Cardiac septum (tissue), 1 donor: ENCODE measurements at places on chromosomes 16 and 17. TPM values are rescaled to one million over a fixed set of nuclear protein-coding genes. Genes with fewer than 3 reads are reported as not detected.

DNA sequence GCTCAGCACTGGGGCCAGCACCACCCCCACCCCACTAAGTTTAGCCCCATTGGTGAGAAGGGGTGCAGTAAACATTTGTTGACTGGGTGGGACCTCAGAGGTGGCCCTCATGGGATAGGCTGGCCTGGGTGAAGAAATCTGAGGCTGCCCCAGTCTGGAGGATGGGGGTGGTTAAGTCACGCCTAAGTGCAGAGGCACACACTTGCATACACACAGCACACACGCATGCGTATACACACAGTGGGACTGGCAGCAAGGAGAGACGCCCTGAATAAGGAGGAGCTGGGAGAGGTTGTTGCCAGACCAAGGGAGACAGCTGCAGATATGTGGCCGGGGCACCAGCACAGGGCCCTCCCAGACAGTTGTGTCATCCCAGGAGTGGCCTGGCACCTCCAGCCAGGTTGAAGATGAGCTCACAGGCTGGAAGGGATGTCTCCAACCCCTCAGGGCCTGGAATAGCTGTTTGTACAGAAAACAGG lies 3.0 kb upstream of the BCAR1 start:
- no peak for DNase-seq

NXN gene
- 14.3 TPM for total RNA-seq

DNA sequence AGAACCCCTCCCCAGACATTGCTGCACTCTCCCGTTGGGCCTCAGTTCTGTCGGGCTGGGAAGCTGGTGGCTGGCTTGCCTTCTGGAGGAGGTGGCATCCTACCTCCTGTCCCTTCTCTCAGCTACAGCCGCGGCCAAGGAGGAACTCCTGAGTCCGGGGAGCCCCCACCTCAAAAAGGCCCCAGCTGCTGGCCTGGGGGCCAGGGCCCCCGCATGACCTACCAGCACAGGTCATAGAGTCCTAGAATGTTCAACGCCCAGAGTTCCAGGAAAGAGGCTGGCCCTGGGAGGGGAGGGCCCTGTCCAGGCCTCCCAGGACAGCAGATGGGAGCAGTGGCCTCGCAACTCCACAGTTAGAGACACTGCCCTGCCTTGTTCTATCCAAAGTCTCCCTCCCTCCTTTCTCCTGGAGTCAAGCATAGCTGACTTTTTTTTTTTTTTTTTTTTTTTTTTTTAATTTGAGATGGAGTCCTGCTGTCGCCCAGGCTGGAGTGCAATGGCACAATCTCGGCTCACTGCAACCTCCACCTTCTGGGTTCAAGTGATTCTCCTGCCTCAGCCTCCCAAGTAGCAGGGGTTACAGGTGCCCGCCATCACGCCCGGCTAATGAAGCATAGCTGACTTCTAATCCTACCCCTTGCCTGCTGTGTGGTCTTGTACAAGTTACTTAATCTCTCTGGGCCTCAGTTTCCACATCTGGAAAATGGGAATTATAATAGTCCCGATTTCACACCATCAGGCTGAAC lies 7.1 kb downstream of the CARHSP1 start:
- no peak for DNase-seq

- DNase-seq = no peak
These were observed 30.9 kb downstream of the FAM222B start for GRCh38 chr17:28811651-28812090.

DNA sequence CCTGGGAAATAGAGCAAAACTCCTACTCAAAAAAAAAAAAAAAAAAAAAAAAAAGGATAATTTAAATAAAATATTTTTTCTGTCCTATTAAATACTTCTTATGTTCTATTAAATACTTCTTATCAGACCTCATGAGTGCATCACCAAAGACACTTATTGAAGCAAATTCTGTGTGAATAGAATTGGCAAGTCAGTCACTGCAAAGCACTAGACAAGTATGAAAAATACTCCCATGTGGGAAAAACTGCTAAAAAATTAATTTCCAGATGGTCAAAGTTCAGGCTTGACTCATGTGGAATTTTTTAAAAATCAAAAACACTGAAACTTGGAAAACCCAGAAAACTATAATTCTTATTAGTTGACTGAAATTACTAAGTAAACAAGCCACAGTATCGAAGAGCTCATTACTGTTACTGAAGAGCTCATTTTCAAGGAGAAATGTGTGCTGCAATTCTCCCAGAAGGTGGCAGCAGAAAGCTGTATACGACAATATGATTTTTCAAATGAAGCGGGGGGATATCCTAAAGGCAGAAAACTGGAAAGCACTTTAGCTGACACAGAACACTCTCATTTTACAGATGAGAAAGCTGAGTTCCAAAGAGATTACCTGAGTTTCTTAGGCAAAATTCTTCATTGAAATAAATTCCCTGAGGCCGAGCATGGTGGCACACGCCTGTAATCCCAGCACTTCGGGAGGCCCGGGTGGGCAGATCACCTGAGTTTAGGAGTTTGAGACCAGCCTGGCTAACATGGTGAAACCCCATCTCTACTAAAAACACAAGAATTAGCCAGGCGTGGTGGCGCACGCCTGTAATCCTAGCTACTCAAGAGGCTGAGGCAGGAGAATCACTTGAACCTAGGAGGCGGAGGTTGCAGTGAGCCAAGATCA lies 15.9 kb upstream of the FBXO47 start:
- no peak for DNase-seq

GRCh38 chr16:30946671-30947540 lies 2.0 kb upstream of the ORAI3 start:
- no peak for DNase-seq

- no peak for DNase-seq
These were observed 2.2 kb upstream of the SLFN12L start for GRCh38 chr17:35539659-35540026.

GRCh38 chr17:48451489-48451888 lies 21.5 kb upstream of the SKAP1 start:
- DNase-seq = no peak

ALOX12B gene
- not detected for total RNA-seq
